Thoracic aorta (tissue), 2 donors: ENCODE measurements at places on chromosomes 1 and 21.
A peak's percentile ranks its signal among the peaks of the same experiment; 100 is the strongest.

DNA sequence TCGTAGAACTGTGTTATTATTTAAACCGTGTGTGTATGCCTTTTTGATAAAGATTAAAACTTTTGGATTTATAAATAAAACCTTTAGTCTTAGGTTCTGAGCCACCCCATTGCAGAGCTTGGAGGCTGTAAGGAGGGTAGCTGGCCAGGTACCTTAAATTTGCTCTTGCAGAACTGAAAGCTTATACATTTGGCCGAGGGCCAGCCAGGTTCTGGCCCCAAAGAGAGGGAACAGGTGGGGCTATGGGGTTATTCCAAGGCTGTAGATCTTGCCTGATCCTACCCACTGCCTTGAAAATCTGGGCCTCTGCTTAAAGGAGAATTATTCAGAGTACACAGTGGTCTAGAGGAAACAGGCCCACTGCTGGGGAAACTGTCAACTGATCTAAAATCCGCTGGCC is 59.6 kb downstream of the CAMK2N1 start:
- H3K27ac ChIP-seq = no peak overlapping the region
- DNase-seq = no peak
- no peaks in the 10 kb centered on the region for H3K4me1 ChIP-seq
- H3K36me3 ChIP-seq = no peaks in the 10 kb centered on the region

- peak overlapping the region; percentile 27 for H3K4me3 ChIP-seq
- H3K27me3 ChIP-seq = no peaks in the 10 kb centered on the region
- peak overlapping the region; percentile 72 for H3K27ac ChIP-seq
Measured at GRCh38 chr1:19442154-19443096, 42.9 kb downstream of the CAPZB start.

GRCh38 chr1:172537827-172538391 is 5.0 kb downstream of the SUCO start:
- H3K4me1 ChIP-seq = peaks cover 6% of the 10 kb centered on the region
- no peaks in the 10 kb centered on the region for H3K36me3 ChIP-seq
- H3K27me3 ChIP-seq = no peaks in the 10 kb centered on the region
- H3K4me3 ChIP-seq = no peak overlapping the region
- H3K27ac ChIP-seq = no peak overlapping the region
- no peak for DNase-seq

GRCh38 chr1:31514117-31514516 is 62.2 kb upstream of the TINAGL1 start:
- no peak for DNase-seq
- H3K36me3 ChIP-seq = no peaks in the 10 kb centered on the region
- no peaks in the 10 kb centered on the region for H3K4me1 ChIP-seq
- H3K27me3 ChIP-seq = no peaks in the 10 kb centered on the region

GRCh38 chr1:148333875-148334338 is 149.2 kb downstream of the PPIAL4G start:
- peaks cover 13% of the 10 kb centered on the region for H3K4me1 ChIP-seq
- H3K4me3 ChIP-seq = peak overlapping the region; percentile 74
- no peaks in the 10 kb centered on the region for H3K36me3 ChIP-seq

DNA sequence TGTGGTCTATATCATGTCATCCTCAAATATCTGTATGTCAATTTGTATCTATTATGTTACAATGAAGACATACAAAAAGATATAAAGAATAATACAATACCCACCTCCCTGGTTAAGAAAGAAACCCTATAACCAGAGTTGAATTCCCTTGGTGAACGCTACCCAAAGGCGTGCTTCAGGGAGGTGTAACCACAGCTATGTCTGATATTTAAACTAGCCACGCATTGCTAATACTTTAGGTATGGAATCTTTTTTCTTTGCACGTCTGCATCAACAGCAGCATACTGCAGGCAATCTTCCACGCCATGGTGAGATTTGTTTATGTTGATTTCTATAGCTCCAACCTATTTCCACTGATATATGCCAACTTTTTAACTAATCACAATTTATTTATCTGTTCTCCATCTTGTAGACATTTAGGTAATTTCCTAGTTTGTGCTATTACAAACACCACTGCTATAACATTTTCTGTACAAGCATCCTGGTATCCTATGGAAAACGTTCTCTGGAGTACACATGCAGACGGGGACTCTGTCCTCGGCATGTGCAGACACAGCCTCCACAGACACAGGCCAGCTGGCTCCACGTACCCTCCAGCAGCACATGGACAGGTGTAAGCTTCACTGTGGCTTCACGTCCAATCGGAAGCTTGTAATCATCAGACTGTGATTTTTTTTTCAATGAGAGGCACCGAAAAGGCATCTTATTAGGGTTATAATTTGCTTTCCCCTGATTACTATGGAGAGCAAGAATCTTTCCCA is 58.5 kb downstream of the HSF2BP start:
- no peak for DNase-seq
- no peaks in the 10 kb centered on the region for H3K36me3 ChIP-seq
- H3K4me1 ChIP-seq = no peaks in the 10 kb centered on the region
- no peak overlapping the region for H3K27ac ChIP-seq
- H3K27me3 ChIP-seq = no peaks in the 10 kb centered on the region
- H3K4me3 ChIP-seq = no peak overlapping the region

GRCh38 chr21:45969921-45970673 is 11.5 kb upstream of the COL6A1 start:
- DNase-seq = no peak
- H3K27ac ChIP-seq = no peak overlapping the region
- H3K4me3 ChIP-seq = no peak overlapping the region
- peaks cover 14% of the 10 kb centered on the region for H3K4me1 ChIP-seq
- no peaks in the 10 kb centered on the region for H3K27me3 ChIP-seq

DNA sequence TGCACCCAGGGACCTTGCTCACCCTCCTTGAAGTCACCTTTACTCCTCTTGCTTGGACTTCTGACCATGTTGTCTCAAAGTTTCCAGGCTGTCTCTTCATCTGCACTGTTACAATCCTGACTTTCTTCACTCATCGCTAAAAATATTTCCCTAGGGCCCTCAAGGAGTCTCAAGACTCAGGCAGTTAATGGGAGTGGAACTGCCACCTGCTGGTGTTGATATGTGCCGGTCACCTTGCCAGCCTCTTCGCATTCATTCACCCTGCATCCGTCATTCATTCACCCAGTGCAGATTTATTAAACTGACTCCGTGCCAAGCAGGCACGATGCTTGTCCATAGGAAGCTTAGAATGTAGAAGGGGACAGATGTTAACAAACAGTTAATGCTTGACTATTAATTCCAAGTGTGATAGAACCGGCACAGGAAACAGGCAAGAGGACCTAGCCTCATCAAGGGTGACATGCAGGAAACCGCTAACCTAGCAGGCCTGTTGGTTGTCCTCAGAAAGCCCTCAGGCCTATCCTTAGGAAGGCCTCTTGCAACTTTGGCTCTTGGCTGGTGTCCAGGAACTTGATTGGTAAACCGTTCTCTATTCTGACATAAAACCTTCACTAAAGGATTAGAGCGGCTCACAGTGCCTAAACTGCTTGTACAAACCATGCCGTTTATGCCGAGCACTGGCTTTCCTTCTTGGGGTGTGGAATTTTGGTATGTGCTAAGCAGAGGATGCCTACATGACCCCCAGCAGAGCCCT is 342.2 kb downstream of the CAMTA1 start:
- no peak overlapping the region for H3K4me3 ChIP-seq
- no peaks in the 10 kb centered on the region for H3K4me1 ChIP-seq
- no peaks in the 10 kb centered on the region for H3K27me3 ChIP-seq
- H3K36me3 ChIP-seq = no peaks in the 10 kb centered on the region

DNA sequence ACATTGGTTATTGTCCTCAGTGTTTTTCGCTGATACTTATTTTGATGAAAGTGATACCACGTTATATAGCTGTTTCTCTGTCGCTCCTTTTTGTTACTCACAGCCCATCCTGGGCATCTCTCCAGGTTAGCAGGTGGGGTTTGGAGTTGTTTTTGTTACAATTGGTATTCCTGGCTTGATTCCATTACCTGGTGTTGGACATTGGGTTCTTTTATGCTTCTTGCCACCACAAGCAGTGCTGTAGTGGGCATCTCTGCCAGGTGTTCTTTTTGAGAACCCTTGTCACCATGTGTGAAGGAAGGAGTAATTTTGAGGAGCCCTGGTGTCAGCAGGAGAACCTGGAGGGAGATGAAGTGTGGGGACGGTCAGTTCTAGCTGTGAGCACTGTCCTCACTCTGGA is 47.5 kb upstream of the PWP2 start:
- no peaks in the 10 kb centered on the region for H3K4me1 ChIP-seq
- peaks cover 28% of the 10 kb centered on the region for H3K36me3 ChIP-seq
- DNase-seq = no peak
- no peak overlapping the region for H3K4me3 ChIP-seq

GRCh38 chr1:30837653-30838052 is 70.9 kb downstream of the SDC3 start:
- no peaks in the 10 kb centered on the region for H3K4me1 ChIP-seq
- H3K27ac ChIP-seq = no peak overlapping the region
- no peak overlapping the region for H3K4me3 ChIP-seq
- DNase-seq = no peak

DNA sequence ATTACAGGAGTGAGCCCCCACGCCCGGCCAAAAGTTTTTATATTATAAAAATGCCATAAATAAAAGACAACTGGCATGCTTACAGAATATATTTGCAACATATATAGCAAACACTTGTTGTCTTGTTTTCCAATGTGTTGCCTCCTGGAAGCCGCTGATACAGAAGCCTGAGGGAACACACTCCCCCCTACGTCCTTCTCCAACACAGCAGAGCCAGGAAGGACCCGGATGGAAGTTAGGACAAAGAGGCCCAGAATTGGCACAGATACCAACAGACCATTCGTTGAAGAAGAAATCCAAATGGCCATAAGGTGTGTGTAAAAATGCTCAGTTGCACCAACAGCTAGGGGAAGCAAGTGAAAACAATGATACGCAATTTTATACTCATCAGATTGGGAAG is 1.3 kb upstream of the PLA2G5 start:
- H3K4me3 ChIP-seq = no peak overlapping the region
- no peak overlapping the region for H3K27ac ChIP-seq
- DNase-seq = no peak
- no peaks in the 10 kb centered on the region for H3K36me3 ChIP-seq
- no peaks in the 10 kb centered on the region for H3K27me3 ChIP-seq
- peaks cover 5% of the 10 kb centered on the region for H3K4me1 ChIP-seq

- peak overlapping the region; percentile 39 for H3K4me3 ChIP-seq
- H3K27ac ChIP-seq = peak overlapping the region; percentile 72
- H3K36me3 ChIP-seq = peaks cover 2% of the 10 kb centered on the region
- no peaks in the 10 kb centered on the region for H3K27me3 ChIP-seq
- H3K4me1 ChIP-seq = peaks cover 99% of the 10 kb centered on the region
Measured at GRCh38 chr1:208235982-208236761, 8.0 kb downstream of the PLXNA2 start.

DNA sequence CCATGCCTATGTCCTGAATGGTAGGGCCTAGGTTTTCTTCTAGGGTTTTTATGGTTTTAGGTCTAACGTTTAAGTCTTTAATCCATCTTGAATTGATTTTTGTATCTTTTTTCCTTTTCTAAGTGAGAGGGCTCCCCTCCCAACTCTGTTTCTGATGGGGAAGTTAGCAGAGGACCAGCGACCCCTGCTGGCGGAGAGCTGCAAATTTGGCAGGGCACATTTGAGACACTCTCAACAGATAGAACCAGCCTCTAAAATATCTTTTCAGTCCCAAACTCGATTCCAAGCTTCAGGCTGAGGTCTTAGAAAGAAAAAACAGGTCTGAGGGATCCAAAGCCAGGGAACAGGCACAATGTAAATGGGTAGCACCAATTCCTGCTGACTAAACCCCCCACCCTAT is 32.5 kb downstream of the LRRC3 start:
- H3K4me1 ChIP-seq = no peaks in the 10 kb centered on the region
- H3K27ac ChIP-seq = no peak overlapping the region
- H3K36me3 ChIP-seq = no peaks in the 10 kb centered on the region
- no peak for DNase-seq

- no peaks in the 10 kb centered on the region for H3K27me3 ChIP-seq
- H3K36me3 ChIP-seq = no peaks in the 10 kb centered on the region
- H3K27ac ChIP-seq = no peak overlapping the region
- peaks cover 2% of the 10 kb centered on the region for H3K4me1 ChIP-seq
- DNase-seq = no peak
Measured at GRCh38 chr1:68565923-68566322, 69.0 kb upstream of the DEPDC1 start.

GRCh38 chr1:12161662-12162458 is 4.9 kb upstream of the TNFRSF1B start:
- H3K27ac ChIP-seq = peak overlapping the region; percentile 42
- H3K4me3 ChIP-seq = no peak overlapping the region
- peaks cover 14% of the 10 kb centered on the region for H3K4me1 ChIP-seq
- H3K36me3 ChIP-seq = no peaks in the 10 kb centered on the region

GRCh38 chr1:218946147-218946546 is 227.5 kb upstream of the LYPLAL1 start:
- no peaks in the 10 kb centered on the region for H3K27me3 ChIP-seq
- no peaks in the 10 kb centered on the region for H3K36me3 ChIP-seq
- H3K4me1 ChIP-seq = no peaks in the 10 kb centered on the region
- no peak overlapping the region for H3K4me3 ChIP-seq
- no peak overlapping the region for H3K27ac ChIP-seq

GRCh38 chr1:192153276-192153675 is 5.0 kb upstream of the RGS18 start:
- no peaks in the 10 kb centered on the region for H3K36me3 ChIP-seq
- H3K4me1 ChIP-seq = no peaks in the 10 kb centered on the region
- DNase-seq = no peak
- no peak overlapping the region for H3K4me3 ChIP-seq
- H3K27me3 ChIP-seq = no peaks in the 10 kb centered on the region

DNA sequence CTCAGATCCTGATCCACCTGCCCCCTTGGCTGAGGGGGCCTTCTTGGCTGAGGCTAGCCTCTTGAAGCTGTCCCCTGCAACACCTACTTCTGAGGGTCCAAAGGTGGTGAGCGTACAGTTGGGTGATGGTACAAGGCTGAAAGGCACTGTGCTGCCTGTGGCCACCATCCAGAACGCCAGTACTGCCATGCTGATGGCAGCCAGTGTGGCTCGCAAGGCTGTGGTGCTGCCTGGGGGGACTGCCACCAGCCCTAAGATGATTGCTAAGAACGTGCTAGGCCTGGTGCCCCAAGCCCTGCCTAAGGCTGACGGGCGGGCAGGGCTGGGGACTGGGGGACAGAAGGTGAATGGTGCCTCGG is 5.2 kb downstream of the ZNF687 start:
- H3K36me3 ChIP-seq = peaks cover 61% of the 10 kb centered on the region
- no peak overlapping the region for H3K4me3 ChIP-seq
- no peak for DNase-seq
- H3K27ac ChIP-seq = no peak overlapping the region
- H3K4me1 ChIP-seq = peaks cover 11% of the 10 kb centered on the region

GRCh38 chr1:192462616-192463015 is 113.0 kb upstream of the RGS1 start:
- no peak overlapping the region for H3K27ac ChIP-seq
- H3K4me1 ChIP-seq = no peaks in the 10 kb centered on the region
- H3K27me3 ChIP-seq = no peaks in the 10 kb centered on the region
- no peak for DNase-seq

GRCh38 chr21:19237608-19238007 is 834.0 kb upstream of the TMPRSS15 start:
- no peaks in the 10 kb centered on the region for H3K36me3 ChIP-seq
- H3K4me3 ChIP-seq = no peak overlapping the region
- H3K27ac ChIP-seq = no peak overlapping the region
- no peaks in the 10 kb centered on the region for H3K4me1 ChIP-seq
- no peaks in the 10 kb centered on the region for H3K27me3 ChIP-seq

GRCh38 chr21:17859661-17860060 is 40.5 kb upstream of the C21orf91 start:
- DNase-seq = no peak
- no peak overlapping the region for H3K4me3 ChIP-seq
- H3K27me3 ChIP-seq = no peaks in the 10 kb centered on the region
- no peak overlapping the region for H3K27ac ChIP-seq
- no peaks in the 10 kb centered on the region for H3K36me3 ChIP-seq
- H3K4me1 ChIP-seq = no peaks in the 10 kb centered on the region
